Esophagus squamous epithelium (tissue), 5 donors: ENCODE measurements at places on chromosomes 7 and 10.

DNA sequence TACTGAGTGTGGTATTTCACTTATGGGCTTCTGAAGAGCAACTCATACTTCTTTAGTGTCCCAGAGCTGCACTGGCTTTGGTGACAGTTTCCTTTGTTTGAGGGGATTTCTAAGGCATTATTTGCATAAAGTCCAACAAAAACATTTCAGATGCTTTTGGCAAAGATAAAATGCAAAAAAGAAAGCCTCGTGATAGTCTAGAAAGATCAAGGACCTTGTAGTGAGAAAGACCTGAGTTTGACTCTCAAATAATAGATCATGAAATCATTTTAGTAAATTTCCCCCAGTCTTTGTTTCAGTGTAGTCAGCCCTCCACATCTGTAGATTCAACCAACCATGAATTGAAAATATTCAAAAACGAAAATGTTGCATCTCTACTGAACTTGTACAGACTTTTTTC, 107.4 kb downstream of the EEPD1 start:
- H3K36me3 ChIP-seq, result no peaks in the 10 kb centered on the region
- no peak for DNase-seq
- no peak overlapping the region for H3K4me3 ChIP-seq
- H3K27ac ChIP-seq, result no peak overlapping the region
- peaks cover 37% of the 10 kb centered on the region for H3K4me1 ChIP-seq
- H3K27me3 ChIP-seq, result no peaks in the 10 kb centered on the region

DNA sequence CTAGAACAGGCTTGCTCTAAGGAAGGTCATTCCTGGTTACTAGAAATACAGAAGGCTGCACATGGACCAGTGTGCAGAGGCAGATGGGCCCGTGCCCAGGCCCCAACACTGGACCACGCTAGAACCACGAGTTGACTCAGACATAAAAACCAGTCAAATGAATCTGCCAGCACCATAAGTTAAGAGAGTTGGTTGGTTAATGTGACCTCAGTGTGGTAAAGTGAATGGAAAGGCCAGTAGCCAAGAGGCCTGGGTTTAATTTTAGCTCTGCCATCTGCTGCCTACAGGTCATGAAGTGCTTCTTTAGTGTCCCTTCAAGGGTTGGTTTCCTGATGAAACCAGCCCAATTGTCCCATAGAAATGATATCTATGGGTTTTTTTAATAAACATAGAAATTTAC, 329.6 kb upstream of the NRP1 start:
- peaks cover 15% of the 10 kb centered on the region for H3K4me1 ChIP-seq
- DNase-seq, result no peak
- H3K27ac ChIP-seq, result no peak overlapping the region
- no peaks in the 10 kb centered on the region for H3K27me3 ChIP-seq

DNA sequence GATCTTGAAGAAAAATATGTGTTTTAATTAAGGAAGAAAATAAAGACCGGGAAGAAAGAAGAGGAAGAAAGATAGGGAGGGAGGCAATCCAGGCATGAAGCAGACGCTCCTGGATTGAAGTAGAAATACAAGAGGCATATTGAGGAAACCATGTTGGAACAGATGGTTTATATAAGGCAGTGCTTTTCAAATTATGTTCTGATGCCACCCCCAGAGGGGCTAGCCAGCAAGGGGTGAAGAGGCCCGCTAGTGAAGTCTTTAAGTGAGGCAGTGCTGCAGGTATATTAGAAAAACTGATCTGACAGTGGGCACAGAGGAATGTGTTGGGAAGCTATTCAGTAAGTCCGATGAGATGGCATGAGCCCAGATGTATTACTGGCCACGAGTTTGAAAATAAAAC, 40.1 kb downstream of the REEP3 start:
- no peak overlapping the region for H3K27ac ChIP-seq
- H3K36me3 ChIP-seq, result no peaks in the 10 kb centered on the region
- no peaks in the 10 kb centered on the region for H3K27me3 ChIP-seq
- DNase-seq, result no peak
- no peak overlapping the region for H3K4me3 ChIP-seq
- H3K4me1 ChIP-seq, result no peaks in the 10 kb centered on the region

GRCh38 chr7:116583653-116584052, 58.8 kb downstream of the CAV1 start:
- H3K4me3 ChIP-seq, result no peak overlapping the region
- peaks cover 8% of the 10 kb centered on the region for H3K4me1 ChIP-seq
- peak overlapping the region; percentile 36 for H3K27ac ChIP-seq
- no peak for DNase-seq
- H3K27me3 ChIP-seq, result no peaks in the 10 kb centered on the region

DNA sequence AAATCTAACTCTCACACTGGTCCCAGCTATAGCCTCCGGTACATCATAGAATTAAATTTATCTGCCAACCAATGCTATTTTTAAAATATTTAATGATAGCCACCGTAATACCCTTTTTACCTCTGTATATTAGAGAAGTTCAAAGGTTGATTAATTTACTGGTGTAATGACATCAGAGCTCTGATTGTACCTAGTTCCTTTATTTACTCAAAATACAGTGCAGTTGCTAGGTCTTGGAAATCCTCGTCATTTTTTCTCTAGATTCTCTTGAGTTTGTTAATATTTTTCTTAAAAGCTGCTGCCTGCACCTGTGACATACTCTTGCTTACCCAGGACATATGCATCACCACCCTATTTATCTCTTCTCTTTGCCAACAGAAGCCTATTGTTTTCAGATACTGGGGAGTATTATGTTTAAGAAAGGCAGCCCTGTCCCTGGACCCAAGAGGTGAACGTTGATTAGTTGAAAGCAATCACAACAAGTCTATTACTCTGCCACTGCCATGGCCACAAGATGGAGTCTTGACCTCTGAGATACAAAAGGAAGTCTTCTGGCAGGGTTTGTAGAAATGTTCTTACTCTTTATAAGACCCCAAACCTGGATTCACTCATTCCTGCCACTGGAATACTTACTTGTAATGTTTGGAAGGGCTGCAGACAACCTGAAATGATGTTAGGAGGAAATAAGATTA, 25.6 kb upstream of the TMEM26 start:
- H3K27ac ChIP-seq, result no peak overlapping the region
- no peaks in the 10 kb centered on the region for H3K36me3 ChIP-seq
- DNase-seq, result no peak
- H3K4me1 ChIP-seq, result no peaks in the 10 kb centered on the region
- H3K27me3 ChIP-seq, result no peaks in the 10 kb centered on the region

GRCh38 chr7:27347276-27347640, 104.7 kb downstream of the EVX1 start:
- DNase-seq, result no peak
- H3K4me1 ChIP-seq, result peaks cover 5% of the 10 kb centered on the region
- no peak overlapping the region for H3K4me3 ChIP-seq

DNA sequence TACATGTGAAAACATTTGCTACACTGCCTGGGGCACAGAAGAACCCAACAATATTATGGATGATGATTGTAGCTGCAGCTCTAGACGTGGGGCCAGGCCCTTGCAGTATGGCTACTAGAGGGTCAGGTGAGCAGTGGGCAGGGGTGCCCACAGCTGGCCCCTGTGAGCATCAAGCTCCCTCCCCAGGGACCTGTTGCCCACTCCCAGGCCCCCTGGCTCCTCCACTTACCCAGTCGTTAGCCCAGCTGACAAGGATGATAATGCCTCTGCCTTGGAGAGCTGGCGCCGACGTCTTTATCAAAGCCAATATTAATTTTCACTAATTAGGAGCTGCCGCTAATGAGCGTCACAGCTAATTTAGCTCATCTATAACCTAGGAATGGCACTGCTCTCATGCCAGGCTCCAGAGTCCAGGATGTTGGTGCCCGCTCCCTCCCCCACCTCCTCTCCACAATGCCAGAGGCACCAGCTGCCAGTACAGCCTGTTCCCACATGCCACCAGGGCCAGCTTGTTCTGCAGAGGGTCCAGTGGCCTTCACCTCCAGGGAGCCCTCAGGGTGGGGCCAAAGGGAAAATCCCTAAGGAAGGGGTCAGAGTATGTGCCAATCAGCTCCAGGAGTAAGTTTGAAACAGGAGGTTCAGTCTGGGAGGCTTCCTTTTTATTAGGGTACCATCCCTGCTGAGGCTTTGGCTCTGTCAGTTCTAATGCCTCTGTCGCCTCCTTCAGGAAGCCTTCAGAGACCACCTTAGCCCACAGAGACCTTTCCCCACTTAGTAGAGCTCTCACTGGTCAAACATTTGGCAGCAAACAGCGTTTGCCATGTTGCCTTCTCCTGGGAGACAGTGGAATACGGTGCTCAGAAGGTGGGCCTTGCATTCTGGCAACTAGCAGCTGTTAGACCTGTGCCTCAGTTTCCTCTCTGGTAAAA, 77.2 kb downstream of the CDH23 start:
- no peak overlapping the region for H3K27ac ChIP-seq
- H3K4me1 ChIP-seq, result peaks cover 6% of the 10 kb centered on the region
- H3K4me3 ChIP-seq, result no peak overlapping the region
- no peaks in the 10 kb centered on the region for H3K27me3 ChIP-seq

DNA sequence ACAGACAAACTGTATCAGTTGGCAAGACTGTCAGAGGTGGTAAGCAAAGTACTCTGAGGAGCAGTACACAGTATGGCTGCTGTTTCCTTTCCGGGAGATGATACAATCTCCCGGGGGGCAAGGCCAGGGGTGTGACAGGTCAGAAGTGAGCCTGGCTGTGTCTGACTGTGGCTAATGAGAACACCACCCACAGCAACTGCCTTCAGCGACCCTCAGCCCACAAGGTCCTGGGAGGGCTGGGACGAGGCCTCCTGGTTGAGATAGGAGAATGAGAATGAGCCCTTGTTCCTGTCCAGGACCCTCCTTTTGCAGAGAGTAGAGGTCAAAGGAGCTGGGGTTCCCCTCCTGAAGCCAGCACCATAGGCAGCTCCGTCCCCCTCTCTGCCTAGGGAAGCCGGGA, 421.7 kb downstream of the TCERG1L start:
- no peak overlapping the region for H3K4me3 ChIP-seq
- DNase-seq, result no peak
- no peak overlapping the region for H3K27ac ChIP-seq
- no peaks in the 10 kb centered on the region for H3K27me3 ChIP-seq

GRCh38 chr10:132394936-132395703, 1.9 kb upstream of the PWWP2B start:
- no peaks in the 10 kb centered on the region for H3K27me3 ChIP-seq
- H3K36me3 ChIP-seq, result no peaks in the 10 kb centered on the region
- peak overlapping the region; percentile 82 for H3K27ac ChIP-seq
- peak overlapping the region; percentile 68 for H3K4me3 ChIP-seq
- H3K4me1 ChIP-seq, result peaks cover 24% of the 10 kb centered on the region

DNA sequence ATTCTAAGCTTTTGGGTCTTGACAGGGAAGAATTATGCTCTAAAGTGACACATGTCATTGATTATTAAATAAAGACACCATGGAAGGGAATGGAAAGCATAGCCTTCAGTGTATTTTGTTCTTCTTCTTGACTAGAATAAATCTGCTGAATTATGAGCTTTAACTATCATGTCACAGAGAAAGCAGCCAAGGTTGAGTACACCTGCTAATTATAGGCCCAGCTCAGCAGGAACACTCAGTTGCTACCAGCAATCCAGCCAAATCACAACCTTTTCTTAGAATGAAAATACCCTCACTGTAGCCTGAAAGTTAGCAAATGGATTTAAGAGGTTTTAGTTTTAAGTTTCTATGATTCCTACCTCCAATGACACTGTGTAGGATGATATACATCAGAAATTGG, 225.3 kb upstream of the RHOBTB1 start:
- DNase-seq, result no peak
- no peak overlapping the region for H3K27ac ChIP-seq
- H3K27me3 ChIP-seq, result no peaks in the 10 kb centered on the region
- no peak overlapping the region for H3K4me3 ChIP-seq
- no peaks in the 10 kb centered on the region for H3K36me3 ChIP-seq

DNA sequence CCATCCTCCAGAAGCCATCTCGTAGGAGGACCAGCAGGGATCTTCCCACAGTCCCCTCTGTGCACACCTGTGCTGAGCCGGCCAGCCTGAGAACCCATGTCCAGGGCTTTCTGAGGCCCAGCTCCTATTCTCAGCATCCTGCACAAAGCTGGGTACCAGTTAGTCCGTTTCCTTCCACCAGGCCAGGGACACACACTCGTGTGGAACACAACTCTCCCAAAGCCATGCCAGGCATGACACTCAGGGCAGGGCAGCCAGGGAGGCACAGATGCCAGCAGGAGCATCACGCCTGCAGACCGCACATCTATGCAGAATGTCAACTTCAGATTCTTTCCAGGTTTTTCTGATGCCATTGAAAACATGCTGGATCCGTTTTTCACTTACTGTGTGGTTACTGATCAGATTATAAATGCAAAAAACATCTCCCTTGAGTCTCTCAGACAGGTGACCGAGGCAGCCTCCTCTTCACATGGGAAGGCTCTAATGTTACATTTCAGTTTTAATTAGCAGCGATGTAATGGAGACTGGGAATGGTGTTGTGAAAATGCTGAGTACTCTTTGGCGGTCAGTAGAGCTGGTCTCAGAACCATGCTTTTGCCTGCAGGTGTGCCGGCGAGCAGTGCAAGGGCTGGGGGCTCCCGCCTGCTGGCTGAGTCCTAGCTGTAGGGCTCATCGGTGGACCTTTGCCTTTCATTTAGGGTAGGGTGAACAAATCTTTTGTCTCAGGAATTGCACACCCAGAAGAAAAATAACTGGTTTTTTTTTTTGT, 3.3 kb upstream of the SUN1 start:
- no peaks in the 10 kb centered on the region for H3K27me3 ChIP-seq
- DNase-seq, result no peak
- H3K36me3 ChIP-seq, result peaks cover 32% of the 10 kb centered on the region
- H3K27ac ChIP-seq, result peak overlapping the region; percentile 2
- no peak overlapping the region for H3K4me3 ChIP-seq
- peaks cover 61% of the 10 kb centered on the region for H3K4me1 ChIP-seq

GRCh38 chr10:116978901-116979300, 26.1 kb downstream of the SHTN1 start:
- no peak overlapping the region for H3K4me3 ChIP-seq
- no peak overlapping the region for H3K27ac ChIP-seq
- no peaks in the 10 kb centered on the region for H3K36me3 ChIP-seq

- no peak overlapping the region for H3K4me3 ChIP-seq
- no peaks in the 10 kb centered on the region for H3K27me3 ChIP-seq
- no peaks in the 10 kb centered on the region for H3K36me3 ChIP-seq
- no peaks in the 10 kb centered on the region for H3K4me1 ChIP-seq
Measured at GRCh38 chr7:49787980-49788379, 14.5 kb downstream of the VWC2 start.

DNA sequence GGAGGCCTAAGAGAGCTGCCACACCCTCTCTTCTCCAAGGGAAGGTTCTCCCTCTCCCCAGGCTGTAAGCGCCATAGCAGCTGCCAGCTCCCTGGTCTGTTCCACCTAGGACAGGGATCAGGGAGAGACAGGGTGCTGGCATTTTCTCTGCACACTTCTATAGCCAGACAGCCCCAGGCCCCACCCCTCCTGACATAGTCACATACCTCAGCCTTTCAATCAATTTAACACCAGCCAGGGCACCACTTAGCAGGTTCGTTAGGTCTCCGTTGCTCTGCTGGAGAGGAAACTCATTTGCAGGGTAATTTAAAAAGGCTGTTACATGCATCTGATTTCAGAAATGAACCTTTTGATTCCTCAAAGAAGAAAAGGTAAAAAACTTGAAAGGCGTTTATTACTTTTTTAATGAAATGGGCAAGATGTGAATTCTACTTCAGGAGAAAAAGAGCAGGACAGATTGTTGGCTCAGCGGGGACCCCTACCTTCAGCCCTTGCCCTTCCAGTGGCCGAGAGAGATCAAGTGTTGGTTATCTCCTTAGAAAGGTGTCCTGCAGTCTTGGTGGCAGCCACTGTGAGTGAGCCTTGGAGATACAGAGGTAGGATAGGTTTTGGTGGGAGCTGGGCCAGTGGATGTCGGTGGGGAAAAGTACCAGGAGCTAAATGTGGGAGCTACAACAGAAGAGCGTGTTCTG, 180.5 kb upstream of the GALNT17 start:
- H3K4me1 ChIP-seq, result no peaks in the 10 kb centered on the region
- no peaks in the 10 kb centered on the region for H3K36me3 ChIP-seq
- no peak overlapping the region for H3K4me3 ChIP-seq
